ENCODE measurements at places on chromosomes 7 and 10. TPM values are rescaled to one million over a fixed set of nuclear protein-coding genes. Genes with fewer than 3 reads are reported as not detected.

CREB5 gene
- total RNA-seq = 0.15 TPM

ADCYAP1R1 gene
- total RNA-seq = not detected

TACC2 gene
- not detected for total RNA-seq

CRHR2 gene
- 0.07 TPM for total RNA-seq

LRIT2 gene
- not detected for total RNA-seq

CLDN3 gene
- total RNA-seq = not detected

HTR5A gene
- total RNA-seq = not detected

BLNK gene
- not detected for total RNA-seq

CALCR gene
- total RNA-seq = not detected

NEBL gene
- total RNA-seq = not detected
